Activated naive CD4-positive, alpha-beta T cell treated with anti-CD3 and anti-CD28 coated beads for 36 hours (primary cell): ENCODE measurements at places on chromosomes 12 and 14. TPM values are rescaled to one million over a fixed set of nuclear protein-coding genes. Genes with fewer than 3 reads are reported as not detected.
A peak's percentile ranks its signal among the peaks of the same experiment; 100 is the strongest.

GRCh38 chr14:22668417-22668816 is 24.3 kb upstream of the OR6J1 start:
- DNase-seq, result no peak

IL23A gene
- total RNA-seq, result 12.6 TPM

SYNE3 gene
- total RNA-seq, result 22.8 TPM

- no peak for DNase-seq
Measured at GRCh38 chr12:53096089-53096741, 1.3 kb upstream of the IGFBP6 start.

DNA sequence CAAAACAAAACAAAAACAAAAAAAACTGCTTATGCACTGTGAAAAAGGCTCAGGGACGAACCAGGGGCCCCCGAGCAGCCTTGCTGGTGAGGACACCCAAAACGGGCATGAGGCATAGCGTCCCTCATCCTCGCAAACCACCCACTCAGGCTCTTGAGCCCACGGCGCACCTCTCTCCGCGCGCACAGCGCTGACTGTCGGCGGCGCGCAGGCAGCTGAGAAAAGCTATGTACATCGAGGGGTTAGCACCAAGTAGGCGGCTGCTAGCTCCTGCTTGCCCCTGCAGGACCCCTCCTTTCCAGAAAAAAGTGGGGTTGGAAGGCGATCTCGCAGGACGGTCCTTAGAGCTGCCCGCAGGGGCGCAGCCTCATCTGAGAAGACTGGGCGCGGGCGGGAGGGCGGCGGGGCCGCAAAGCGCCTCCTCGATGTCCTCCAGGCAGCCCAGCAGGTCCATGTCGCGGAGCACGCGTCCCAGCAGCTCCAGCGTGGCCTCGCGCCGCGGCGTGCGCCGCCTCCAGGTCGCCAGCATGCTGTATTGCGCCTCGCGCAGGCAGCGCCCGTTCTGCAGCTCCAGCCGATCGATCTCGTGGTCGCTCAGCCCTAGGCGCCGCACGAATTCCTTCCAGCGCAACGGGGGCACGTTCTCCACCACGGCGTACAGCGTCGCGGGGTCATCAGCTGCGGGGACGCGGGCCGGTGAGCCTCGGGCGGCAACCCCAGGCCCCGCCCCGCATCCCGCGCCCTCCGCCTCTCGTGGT is 12.8 kb downstream of the TNFRSF1A start:
- no peak for DNase-seq

TSHR gene
- total RNA-seq, result not detected

GRCh38 chr14:51318813-51319597 is 79.0 kb downstream of the TMX1 start:
- no peak for DNase-seq

GRCh38 chr14:63045234-63045611 is at the start of gene KCNH5:
Gene KCNH5, minus strand, starts transcription at chr14:63045458. Its CDS starts 272 bp downstream, at chr14:63045186.
- DNase-seq, result peak; percentile 6

DNA sequence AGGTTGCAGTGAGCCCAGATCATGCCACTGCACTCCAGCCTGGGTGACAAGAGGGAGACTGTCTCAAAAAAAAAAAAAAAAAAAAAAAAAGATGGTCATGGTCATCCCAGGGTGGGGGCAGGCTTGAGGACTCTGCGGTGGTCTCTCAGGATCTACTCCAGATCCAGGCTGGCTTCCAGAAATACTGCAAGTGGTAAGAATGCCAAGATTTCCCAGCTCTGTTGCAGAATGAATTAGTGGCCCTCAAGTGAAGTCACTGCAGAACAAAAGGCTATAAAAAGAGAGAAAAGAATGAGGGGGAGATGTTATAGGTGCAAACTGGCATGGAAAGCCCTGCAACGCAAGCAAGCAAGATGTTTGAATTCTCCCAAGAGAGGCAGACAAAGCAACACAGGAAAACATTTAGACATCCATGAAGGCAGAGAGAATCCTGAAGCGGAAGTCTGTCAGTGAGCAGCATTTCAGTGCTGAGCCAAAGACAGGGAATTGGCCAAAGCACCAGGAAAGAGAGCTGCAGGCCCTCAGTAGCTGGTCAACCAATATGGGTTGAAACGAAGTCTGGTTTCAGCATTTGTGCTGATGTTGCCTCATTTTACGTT is 31.9 kb upstream of the ETFBKMT start:
- no peak for DNase-seq

DNA sequence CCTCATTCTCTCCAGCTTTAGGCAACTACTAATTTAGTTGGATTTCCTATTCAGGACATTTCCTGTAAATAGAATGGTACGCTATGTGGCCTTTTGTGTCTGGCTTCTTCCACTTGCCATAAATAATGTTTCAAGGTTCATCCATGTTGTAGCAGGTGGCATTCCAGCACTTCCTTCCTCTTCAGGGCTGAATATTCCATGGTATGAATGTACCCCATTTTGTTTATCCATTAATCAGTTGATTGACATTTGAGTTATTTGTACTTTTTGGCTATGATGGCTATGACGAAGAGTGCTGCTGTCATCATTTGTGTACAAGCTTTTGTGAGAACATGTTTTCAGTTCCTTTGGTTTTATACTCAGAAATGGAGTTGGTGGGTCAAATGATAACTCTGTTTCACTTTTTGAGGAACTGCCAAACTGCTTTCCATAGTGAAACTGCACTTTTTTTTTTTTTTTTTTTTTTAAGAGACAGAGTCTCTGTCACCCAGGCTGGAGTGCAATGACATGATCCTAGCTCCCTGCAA is 6.5 kb upstream of the CDK2AP1 start:
- peak; percentile 56 for DNase-seq

OTX2 gene
- not detected for total RNA-seq

DNA sequence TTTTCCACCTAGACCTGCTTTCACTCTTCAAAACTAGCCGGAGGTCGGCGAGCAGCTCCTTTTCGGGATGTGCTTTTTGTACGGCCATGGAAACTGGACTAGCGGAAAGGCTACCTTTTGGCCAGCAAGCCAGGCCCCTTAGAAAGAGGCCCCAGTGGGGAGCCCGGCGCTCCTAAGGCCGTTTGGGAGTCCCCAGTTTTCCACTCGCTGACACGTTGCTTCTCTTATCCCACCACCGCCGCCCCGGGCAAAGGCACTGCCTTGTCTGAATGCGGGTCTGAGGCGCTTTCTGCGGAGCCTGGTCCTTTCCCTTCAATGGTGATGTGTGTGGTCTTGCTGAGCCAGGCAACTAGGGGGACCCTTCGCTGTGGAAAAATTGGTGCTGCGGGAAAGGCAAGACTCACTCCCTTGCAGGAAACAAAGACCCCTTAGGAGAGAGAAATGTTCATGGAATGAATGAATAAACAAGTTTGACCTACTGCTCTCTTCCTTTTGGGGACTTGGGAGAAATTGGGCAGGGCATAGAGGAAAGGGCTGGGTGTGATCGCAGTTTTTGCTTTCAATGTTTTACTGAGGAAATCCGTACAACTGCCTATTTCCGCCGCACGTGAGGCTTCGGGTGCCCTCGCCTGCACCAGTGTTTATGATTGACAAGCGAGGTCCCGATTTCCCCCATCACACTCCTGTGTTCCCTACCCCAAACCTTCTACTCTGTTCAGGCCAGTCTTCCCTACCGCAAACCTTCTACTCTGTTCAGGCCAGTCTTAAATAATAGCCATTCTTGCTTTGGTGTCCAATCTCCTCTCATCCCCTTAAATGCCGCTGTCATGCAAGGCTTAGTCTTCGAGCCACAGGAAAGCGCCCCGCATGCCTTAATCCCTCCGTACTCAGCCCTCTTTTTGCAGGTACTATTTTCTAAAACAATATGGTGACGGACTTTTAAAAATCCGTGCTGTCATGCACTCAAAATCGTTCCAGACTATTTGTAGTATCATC is 1.0 kb upstream of the SLC38A2 start:
- DNase-seq, result peak; percentile 68

GRCh38 chr12:130576371-130576816 is 139.7 kb downstream of the RIMBP2 start:
- DNase-seq, result no peak

CEBPE gene
- total RNA-seq, result 0.37 TPM

AVPR1A gene
- not detected for total RNA-seq

DNA sequence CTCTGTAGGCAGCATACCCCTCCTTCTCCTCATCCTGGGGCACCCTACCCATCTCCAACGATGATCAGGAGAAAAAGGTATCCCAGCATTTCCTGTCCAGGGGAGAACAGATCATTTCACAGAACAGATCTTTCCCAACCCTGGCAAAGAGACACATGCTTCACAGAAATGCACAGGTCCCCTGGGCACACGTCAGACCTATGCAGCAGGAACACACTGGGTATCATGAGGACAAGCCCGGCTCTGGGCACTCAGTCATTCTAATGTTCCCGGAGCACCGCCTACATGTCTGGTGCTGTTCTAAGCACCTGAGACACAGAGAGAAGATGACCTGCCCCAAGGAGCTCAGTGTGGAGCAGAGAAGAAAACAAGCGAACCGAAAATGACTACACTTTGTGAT is 56.2 kb downstream of the ACTN1 start:
- no peak for DNase-seq

DNA sequence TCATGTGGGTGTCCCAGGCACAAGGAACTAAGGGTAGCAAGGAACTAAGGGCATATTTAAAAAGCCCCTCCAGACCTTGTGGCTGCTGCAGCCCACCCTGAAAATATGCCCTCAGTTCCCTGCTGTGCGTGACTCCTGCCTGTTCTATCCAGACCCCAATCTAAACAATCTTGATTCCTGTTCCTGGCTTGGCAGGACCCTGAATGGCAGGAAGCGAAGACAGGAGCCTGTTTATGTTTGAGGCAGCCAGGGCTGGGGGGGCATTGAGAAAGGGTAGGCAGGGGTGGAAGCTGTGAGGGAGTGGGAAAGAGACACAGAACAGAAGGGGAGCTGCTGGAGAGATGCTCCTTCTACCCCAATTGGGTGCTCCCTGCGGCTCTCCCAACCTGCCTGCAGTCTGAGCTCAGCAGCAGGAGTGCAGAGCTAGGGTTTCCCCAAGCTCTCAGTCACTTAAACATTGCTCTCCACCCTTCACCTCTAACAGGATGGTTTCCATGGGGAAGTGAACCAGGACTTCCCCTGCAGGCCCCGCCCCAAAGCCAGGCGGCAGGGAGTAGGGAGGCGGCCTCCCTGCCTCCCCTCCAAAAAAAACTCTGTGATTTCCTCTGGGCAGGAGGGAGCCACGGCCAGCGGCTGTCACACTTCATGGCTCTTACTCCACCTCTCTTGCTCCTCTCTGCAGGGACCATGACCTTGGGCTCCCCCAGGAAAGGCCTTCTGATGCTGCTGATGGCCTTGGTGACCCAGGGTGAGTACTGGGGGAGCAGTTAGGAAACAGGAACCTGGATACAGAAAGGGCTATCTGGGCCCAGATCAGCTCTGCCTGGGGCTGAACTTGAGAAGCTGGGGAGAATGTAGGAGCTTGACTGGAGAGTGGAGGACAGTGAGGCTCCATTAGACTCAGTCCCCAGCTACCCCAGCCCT is 4.7 kb downstream of the ACVRL1 start:
- no peak for DNase-seq

CLMN gene
- 1.9 TPM for total RNA-seq

DNA sequence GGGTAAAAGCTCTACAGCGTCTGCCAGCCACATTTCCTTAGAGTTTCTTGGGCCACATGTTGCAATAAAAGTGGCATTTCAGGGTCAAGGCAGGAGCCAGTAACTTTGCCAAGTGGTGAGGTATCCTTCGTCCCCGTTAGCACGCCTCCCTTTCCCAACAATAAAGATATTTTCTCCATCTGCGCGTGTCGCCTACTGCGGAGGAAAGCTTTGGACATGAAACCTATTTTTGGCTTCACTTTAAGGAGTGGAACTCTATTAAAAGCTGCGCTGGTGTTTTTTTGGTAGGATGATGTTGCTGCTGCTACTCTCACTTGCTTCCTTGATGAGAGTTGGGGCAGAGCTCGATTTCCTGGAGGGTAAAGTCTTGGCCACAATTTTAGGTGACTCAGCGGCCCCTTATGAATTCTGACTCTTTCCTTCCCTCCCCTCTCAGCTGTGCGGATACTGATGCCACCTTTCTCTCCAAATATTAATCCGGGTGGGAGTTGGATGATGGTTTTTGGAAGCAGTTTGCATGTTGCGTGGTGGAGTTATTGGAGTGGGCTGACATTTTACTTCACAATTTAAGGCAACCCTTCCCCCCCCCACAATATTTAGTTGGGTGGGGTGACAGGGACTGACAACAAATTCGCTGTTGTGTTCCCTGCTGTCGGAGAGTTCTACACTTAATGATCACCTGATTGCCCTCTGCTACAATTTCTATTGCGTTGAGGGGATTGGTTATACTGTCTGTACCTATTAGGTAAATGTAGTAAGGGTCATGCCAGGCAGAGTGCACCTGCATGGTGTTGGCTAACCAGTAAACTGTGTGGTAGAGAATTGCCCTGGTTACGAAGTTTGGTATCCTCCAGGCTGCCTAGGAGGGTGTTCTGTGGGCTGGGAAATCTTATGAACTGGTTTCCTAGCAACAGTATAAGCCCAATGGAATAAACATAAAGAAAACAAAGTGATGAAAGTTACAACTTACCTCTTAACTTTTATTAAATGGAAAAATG is 1.1 kb downstream of the CCDC91 start:
- DNase-seq, result peak; percentile 62

DNA sequence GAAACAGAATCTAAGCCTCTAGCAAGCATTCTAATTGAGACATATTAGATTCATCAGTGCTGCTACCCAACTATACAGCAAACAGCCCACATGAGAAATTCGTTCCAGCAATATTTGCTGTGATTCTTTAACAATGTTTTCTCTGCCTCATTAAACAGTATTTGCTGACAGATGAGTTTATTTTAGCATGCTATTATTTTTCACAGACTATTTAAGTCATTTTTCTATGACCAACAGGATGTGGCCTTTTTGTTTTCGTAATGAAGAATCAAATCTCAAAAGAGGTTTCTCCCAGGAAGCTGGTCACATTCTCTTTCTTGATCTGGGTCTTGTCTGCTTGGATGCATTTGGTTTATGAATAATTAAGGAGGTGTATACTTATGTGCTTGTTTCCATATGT is 23.2 kb upstream of the SERPINA12 start:
- no peak for DNase-seq

DNA sequence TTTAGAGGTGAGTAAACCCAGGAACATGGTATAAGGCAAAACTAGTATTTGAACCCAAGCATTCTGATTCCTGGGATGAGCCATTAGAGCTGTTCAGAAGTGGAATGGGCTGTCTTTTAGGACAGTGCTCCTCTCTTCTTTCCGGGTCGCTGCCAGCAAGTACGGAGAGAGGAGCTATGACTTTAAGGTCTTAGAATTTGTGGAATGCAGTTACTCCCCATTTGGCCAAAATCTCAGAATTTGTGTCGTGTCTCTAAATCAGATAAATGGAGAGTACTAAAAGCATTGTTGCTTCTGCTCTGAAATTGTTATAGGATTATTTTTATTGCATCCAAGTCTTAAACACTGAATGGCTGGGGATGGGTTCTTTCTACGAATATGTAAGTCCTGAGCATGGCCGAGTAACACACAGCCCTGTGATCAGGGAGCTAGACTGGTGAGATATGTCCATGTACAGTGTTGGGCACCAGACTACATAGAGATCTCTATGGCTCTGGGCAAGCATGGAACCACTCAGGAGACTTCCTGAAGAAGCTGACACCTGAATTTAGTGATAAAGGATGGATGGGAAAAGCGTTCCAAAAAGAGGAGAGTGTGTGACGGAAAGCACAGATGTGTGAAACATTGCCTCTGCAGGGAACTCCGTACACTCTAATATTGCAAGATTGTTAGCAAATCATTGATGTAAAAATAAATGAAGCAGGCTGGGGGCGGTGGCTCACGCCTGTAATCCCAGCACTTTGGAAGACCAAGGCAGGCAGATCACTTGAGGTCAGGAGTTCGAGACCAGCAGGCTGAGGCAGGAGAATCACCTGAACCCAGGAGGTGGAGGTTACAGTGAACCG is 184.7 kb downstream of the SRGAP1 start:
- no peak for DNase-seq

MAP4K5 gene
- 10.2 TPM for total RNA-seq

- peak; percentile 48 for DNase-seq
Measured at GRCh38 chr14:86654558-86655184, 1124.7 kb downstream of the FLRT2 start.

KRT78 gene
- not detected for total RNA-seq
